ENCODE measurements at places on chromosomes 5 and 9.

DNA sequence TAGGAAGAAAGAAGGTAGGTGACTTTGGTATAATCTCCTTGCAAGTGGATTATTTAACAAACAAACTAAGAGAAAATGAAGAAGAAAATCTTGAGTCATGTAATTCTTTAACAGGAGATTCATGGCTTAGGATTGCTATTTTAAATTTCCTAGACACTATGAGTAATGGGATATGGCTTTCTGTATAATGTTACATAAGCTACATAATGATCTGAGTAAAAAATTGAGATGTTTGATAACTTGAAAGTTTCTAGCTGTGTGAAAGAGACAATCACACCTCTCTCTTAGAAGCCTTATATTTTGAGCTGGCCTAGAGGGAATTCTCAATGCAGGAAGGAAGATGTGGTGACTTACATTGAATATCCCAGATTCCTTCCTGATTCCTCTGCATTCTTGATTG, 92.5 kb downstream of the CDH9 start:
- no peak for DNase-seq

- DNase-seq = no peak
Measured at GRCh38 chr9:134066913-134067851, 644 bp downstream of the BRD3 start.

- no peak for DNase-seq
Measured at GRCh38 chr5:14467886-14468285, 113.7 kb upstream of the OTULINL start.

DNA sequence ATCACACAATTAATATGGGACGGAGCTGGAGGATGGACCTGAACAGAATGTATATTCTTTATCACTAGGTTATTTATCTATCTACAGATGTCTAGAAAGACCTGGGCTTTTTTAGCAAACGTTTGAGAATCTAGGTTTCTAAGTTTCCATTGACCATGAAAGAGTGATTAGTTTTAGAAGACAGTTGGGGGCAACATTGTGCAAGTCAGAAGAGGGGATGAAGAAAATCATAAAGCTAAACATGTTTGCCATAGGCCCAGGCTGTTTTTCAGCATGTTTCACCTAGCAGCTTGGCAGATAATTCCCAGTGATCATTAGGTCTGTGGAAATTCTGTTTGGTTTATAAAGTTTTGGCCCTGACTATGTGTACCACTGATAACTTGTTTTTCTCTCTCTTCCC, 44.1 kb upstream of the CDKN2B start:
- DNase-seq = no peak
